ENCODE measurements at places on chromosomes 4 and X. TPM values are rescaled to one million over a fixed set of nuclear protein-coding genes. Genes with fewer than 3 reads are reported as not detected.

DNA sequence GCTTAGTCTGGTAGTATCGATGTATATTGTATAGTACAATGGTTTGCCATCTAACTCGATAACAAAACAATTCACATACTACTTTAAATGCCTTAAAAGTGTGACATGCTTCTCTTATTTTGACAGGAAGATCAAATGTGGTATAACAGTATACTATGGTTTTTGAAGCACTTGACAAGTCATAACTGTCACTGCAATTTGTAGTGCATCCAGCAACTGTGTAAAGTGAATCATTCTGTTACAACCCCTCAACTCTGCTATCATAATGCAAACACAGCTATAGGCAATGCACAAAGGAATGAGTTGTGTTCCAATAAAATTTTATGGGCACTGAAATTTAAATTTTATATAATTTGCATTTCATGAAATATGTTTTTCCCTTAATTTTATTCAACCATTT lies 14.0 kb downstream of the RAP1GDS1 start:
- peaks cover 19% of the 10 kb centered on the region for H3K36me3 ChIP-seq
- no peak for DNase-seq
- no peaks in the 10 kb centered on the region for H3K27me3 ChIP-seq
- H3K27ac ChIP-seq = no peak overlapping the region
- no peak overlapping the region for H3K4me3 ChIP-seq

DNA sequence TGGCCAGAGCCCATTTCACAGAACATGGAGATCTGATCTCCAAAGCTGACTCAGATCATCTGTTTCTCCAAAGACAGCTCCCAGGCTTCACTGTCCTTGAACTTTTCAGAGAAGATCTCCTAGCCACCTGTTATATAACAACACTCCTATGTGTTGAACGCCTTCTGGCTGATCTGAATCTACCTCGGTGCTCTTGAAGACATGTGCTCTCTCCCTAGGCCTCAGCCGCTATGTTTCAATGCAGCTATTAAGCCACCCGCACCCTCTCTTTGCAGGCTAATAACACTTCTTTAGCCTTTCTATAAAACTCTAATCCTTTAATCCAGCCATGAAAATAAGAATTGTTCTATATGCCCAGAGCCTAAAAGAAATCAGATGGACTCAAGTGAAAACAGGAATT lies 34.9 kb downstream of the SEL1L3 start:
- H3K27ac ChIP-seq = no peak overlapping the region
- no peak overlapping the region for H3K4me3 ChIP-seq
- H3K4me1 ChIP-seq = no peaks in the 10 kb centered on the region
- no peaks in the 10 kb centered on the region for H3K27me3 ChIP-seq

DNA sequence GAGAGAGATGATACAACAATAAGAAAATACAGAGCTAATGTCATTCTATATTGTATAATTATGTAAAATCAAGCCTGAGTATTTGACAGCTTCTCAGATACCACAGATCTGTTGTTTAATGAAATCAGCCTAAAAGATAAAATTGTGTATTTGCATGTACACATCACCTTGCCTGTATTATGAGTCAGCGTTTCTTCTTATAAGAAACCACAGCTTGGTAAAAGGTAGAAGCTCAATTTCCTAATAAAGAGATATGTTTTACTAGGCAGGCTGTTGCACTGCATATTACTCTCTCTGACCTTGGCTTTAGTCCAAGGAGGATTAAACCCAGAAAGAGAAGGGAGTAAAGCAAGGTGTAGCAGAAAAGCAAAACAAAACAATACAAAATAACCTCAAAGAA lies 121.3 kb downstream of the PPARGC1A start:
- no peaks in the 10 kb centered on the region for H3K36me3 ChIP-seq
- no peak overlapping the region for H3K27ac ChIP-seq
- H3K4me3 ChIP-seq = no peak overlapping the region
- DNase-seq = no peak
- no peaks in the 10 kb centered on the region for H3K4me1 ChIP-seq

- no peak for DNase-seq
- H3K4me3 ChIP-seq = no peak overlapping the region
- H3K27ac ChIP-seq = no peak overlapping the region
- H3K4me1 ChIP-seq = no peaks in the 10 kb centered on the region
These were observed 365.7 kb upstream of the CPEB2 start for GRCh38 chr4:14636563-14636962.

GRCh38 chrX:31931225-31931624 lies 859.4 kb upstream of the FTHL17 start:
- DNase-seq = no peak
- no peaks in the 10 kb centered on the region for H3K36me3 ChIP-seq
- no peaks in the 10 kb centered on the region for H3K4me1 ChIP-seq
- H3K27me3 ChIP-seq = no peaks in the 10 kb centered on the region
- no peak overlapping the region for H3K27ac ChIP-seq
- H3K4me3 ChIP-seq = no peak overlapping the region

DNA sequence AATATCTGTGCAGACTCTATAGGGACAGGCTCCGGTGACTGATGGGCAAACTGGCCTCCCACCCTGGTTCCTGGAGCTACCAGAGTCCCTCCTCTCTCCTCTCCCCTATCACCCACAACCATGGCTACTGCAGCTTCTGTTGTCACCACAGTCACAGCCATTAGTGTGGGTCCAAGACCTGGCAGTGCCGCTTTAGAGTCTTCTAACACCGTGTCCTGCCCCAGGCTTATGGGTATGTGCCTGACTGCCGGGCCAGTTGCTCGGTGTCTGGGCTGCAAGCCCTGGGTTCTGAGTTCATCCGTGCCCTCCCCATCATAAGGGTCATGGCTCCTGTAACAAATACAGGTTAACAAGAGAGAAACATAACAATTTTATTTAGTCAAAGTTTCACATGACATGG lies 85.4 kb downstream of the FNIP2 start:
- no peak overlapping the region for H3K4me3 ChIP-seq
- no peak for DNase-seq
- H3K36me3 ChIP-seq = no peaks in the 10 kb centered on the region
- no peaks in the 10 kb centered on the region for H3K4me1 ChIP-seq
- no peaks in the 10 kb centered on the region for H3K27me3 ChIP-seq

DNA sequence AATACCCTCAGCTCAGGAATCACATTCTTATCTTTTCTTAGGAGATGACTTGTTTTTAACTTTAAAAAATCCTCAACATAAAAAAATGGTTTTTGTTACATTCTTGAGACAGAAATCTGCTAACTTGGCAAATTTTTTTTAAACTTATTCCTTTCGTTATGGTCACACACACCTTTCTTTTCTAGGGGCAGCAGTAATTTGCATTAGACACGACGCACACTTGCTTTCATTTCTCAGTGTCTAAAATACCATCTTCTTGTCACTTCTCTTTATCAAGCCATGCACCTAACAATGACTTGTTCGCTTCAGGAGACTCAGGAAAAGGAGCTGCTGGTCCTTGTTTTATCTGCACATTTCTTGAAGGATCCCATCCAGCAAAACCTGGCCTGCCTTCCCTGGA lies 112.6 kb upstream of the TBL1X start:
- peaks cover 6% of the 10 kb centered on the region for H3K4me1 ChIP-seq
- no peaks in the 10 kb centered on the region for H3K27me3 ChIP-seq
- peak overlapping the region; percentile 67 for H3K27ac ChIP-seq
- H3K4me3 ChIP-seq = no peak overlapping the region
- no peak for DNase-seq
- H3K36me3 ChIP-seq = no peaks in the 10 kb centered on the region

GRCh38 chrX:7132335-7133049 lies 15.0 kb upstream of the STS start:
- H3K4me3 ChIP-seq = peak overlapping the region; percentile 25
- peaks cover 31% of the 10 kb centered on the region for H3K4me1 ChIP-seq
- DNase-seq = peak; percentile 33
- peaks cover 4% of the 10 kb centered on the region for H3K36me3 ChIP-seq

DNA sequence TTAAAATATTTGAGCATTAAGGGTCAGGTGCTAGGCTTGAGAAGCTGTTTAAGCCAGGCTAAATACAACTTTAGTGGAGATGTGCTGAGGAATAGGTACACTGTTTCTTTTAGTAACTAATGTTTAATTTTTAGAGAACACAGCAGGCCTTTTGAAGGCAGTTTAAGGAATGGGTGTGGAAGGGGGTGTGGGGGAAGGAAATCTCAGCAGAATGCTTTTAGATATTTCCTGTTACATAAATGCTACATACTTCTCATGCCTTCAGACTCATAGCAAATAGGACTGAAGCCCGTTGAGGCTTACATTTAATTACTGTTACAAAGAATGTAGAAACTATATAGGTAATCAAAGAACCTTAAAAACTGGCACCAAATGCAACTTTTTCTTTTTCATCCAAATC lies 66.3 kb downstream of the WWC2 start:
- DNase-seq = no peak
- no peak overlapping the region for H3K27ac ChIP-seq
- peaks cover 17% of the 10 kb centered on the region for H3K4me1 ChIP-seq
- H3K27me3 ChIP-seq = no peaks in the 10 kb centered on the region
- no peaks in the 10 kb centered on the region for H3K36me3 ChIP-seq

- H3K4me1 ChIP-seq = peaks cover 30% of the 10 kb centered on the region
- H3K36me3 ChIP-seq = peaks cover 7% of the 10 kb centered on the region
- no peak overlapping the region for H3K27ac ChIP-seq
- no peak overlapping the region for H3K4me3 ChIP-seq
- H3K27me3 ChIP-seq = no peaks in the 10 kb centered on the region
- no peak for DNase-seq
These were observed 62.2 kb downstream of the ANXA3 start for GRCh38 chr4:78613522-78614321.

GRCh38 chrX:7346021-7346420 lies 198.1 kb upstream of the PUDP start:
- H3K4me3 ChIP-seq = no peak overlapping the region
- no peaks in the 10 kb centered on the region for H3K36me3 ChIP-seq
- no peak for DNase-seq
- no peaks in the 10 kb centered on the region for H3K27me3 ChIP-seq
- no peaks in the 10 kb centered on the region for H3K4me1 ChIP-seq

The RNF128 gene
- 2.5 TPM for total RNA-seq

The SFRP2 gene
- 4.1 TPM for total RNA-seq

The GRID2 gene
- 11.6 TPM for total RNA-seq

The TMPRSS11F gene
- total RNA-seq = not detected

The HMX1 gene
- not detected for total RNA-seq

The RNF150 gene
- total RNA-seq = 5.8 TPM

Data from endothelial cell (in vitro differentiated cells).